Activated T-helper 9 cell treated with anti-CD3 and anti-CD28 coated beads, Interleukin-2, amount 50 U/mL, for 16 hours (primary cell): ENCODE measurements at places on chromosomes 5 and 9.

DNA sequence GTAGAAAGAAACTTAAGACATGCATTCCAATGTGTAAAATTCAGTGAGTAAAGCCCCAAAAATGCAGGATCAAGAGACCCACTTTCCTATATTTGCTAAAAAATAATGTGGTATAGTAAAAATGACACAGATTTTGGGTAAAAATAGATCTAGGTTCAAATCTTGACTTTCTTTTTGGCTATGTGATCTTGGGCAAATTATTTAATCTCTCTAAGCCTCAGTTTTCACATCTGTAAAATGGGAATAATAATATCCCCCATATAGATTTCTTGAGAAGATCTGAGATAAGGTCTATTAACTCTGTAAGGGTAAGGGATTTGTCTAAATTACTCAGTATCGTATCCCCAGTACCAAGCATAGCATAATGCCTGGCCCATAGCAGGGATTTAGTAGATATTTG, 172.3 kb downstream of the CARTPT start:
- no peak for DNase-seq

- no peak for DNase-seq
Measured at GRCh38 chr9:118570066-118570465, 799.2 kb downstream of the BRINP1 start.

GRCh38 chr5:77066823-77067442, 20.2 kb downstream of the ZBED3 start:
- DNase-seq = no peak

DNA sequence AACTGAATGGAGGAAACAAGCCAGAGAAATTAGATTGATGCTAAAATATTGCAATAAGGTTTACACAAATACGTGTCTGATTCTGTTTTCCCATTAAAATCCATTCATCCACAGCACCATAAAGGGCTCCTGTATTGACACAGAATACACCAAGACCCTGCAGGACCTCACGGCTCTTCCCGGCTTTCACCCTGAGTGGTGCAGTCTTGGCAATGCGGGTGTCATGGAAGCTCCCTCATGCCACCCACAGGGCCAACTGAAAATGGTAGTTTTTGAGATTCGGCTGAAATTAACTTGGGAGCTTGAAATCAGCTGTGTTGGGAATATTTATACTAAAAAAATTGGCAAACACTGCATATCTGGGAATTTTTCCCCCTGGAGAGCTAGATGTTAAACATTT, 17.3 kb upstream of the EXOC3 start:
- DNase-seq = no peak

DNA sequence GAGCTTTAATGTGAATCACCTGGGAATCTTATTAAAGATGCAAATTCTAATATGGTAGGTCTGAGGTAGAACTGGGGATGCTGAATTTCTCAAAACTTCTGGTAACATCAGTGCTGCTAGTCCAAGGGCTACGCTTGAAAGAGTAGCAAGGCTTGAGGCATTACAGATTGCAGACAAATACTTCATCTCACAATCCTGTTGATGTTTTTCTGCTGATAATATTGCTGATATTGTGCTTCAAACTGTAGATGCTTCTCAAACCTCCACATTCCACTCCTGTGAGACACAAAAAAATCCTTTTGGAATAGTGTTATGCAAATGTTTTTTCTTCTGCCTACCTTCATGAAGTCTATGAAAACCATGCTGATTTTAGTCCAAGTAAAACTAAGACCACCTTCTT, 139.5 kb downstream of the SAXO1 start:
- DNase-seq = no peak

GRCh38 chr5:135246923-135247795, 151.9 kb downstream of the MACROH2A1 start:
- no peak for DNase-seq

GRCh38 chr9:19140259-19140658, 13.0 kb upstream of the PLIN2 start:
- DNase-seq = no peak

GRCh38 chr5:35056686-35057085, 8.9 kb upstream of the AGXT2 start:
- no peak for DNase-seq

DNA sequence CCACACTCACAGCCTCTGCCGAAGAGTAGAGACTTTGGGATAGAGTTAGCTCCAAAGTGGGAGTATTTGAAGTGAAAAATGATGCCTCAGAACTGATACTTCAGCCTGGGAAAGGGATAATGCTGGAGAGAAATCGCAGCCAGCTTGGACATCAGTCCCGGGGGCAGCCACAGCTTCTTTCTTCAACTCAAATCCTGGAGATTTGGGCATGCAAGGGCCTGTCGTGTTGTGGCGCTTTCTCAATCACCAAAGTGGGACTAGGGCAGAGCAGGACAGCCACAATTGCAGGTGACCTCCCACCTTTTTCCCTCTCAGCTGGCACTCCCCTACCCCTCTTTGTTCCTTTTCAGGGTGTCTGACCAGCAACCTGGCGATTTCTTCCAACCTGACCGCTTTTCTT, 70.4 kb downstream of the UBAP1 start:
- DNase-seq = no peak

DNA sequence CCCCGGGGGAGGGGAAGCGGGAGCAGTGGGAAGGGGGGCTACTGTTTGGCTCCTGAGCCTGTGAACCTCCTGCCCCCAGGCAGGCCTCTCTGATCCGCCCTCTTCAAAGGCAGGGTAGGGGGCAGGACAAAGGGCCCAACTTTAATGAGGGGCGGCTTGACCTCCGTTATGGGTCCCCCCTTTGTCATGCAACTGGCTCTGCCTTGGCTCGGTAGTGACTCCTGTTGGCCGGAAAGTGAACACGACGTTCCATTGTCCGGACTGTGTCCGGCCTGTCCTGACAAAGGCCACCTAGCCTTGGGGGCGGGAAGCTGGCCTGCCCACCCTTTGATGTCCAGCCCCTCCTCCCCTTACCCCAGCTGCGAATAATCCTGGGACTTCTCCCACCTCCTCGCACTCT, 1.3 kb downstream of the CDX1 start:
- no peak for DNase-seq

DNA sequence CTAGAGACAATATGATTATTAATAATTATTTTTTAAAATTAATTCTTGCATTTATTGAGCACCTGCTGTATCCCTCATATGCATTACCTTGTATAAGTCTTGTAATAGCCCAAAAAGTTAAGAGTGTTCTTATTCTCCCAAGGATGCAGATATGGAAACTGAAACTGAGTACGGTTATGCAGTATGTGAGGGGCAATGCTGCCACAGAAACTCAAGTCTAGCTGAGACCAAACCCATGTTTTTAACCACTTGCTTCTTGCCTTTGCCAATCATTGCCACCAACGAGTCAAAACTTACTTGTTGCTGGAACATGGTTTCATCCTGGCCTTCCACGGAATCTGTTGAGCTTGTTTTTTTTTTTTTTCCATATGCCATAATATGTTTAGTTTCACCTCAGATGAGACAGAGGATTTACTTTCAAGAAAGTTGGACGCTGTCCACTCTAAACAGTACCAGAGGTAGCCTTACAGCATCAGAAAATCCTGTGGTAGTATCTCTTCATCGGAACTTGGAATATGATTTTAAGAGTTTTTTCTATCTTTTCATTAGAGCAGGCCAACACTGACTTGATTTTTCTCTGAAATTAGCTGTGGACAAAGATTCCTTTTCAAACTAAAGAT, 27.9 kb downstream of the DOCK8 start:
- no peak for DNase-seq

- DNase-seq = no peak
Measured at GRCh38 chr9:87479801-87480201, 17.9 kb upstream of the DAPK1 start.

GRCh38 chr9:127132921-127133647, 10.6 kb upstream of the ANGPTL2 start:
- DNase-seq = no peak

DNA sequence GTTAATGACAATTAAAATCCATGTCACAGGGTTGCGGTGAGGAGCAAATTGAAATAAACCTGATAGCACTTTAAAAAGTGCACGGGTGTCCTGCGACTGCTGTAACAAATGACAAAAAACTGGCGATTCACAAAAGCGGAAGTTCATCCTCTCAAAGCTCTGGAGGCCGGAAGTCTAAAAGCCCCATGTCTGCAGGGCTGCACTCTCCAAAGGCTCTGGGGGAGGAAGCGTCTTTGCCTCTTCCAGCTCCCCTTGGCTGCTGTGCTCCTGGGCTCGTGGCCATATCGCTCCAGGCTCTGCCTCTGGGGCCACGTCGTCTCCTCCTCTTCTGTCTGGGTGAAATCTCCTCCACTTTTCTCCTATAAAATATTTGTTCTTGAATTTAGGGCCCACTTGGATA, 273.9 kb upstream of the IRX2 start:
- no peak for DNase-seq

- DNase-seq = no peak
Measured at GRCh38 chr9:69371001-69371400, 46.0 kb downstream of the ENTREP1 start.

GRCh38 chr5:42108468-42108867, 183.4 kb downstream of the FBXO4 start:
- DNase-seq = no peak

- no peak for DNase-seq
Measured at GRCh38 chr5:32504989-32505596, 60.6 kb upstream of the ZFR start.

- no peak for DNase-seq
Measured at GRCh38 chr5:144237851-144238250, 67.2 kb downstream of the KCTD16 start.

GRCh38 chr9:99231711-99232110, 9.6 kb downstream of the SEC61B start:
- DNase-seq = no peak

- DNase-seq = peak; percentile 2
Measured at GRCh38 chr5:102715082-102715807, 39.9 kb upstream of the PAM start.

DNA sequence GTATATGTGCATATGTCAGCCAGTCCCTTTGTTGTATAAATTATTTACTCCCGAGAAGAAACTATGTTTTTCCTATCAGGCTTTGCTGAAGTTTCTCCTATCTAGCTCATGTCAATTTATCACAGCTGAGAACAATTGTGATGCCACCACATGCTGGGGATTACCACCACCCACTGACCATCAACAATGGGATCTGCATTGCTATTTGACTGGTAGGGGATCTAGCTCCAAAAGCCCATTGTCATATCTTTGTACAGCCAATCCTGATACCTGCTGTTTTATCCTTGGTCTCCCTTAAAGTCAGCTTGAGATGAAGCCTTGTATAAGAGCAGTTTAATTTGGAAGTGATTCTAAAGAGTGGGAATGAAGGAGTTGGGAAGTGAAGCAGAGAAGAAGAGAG, 53.9 kb upstream of the KCNN2 start:
- DNase-seq = no peak

DNA sequence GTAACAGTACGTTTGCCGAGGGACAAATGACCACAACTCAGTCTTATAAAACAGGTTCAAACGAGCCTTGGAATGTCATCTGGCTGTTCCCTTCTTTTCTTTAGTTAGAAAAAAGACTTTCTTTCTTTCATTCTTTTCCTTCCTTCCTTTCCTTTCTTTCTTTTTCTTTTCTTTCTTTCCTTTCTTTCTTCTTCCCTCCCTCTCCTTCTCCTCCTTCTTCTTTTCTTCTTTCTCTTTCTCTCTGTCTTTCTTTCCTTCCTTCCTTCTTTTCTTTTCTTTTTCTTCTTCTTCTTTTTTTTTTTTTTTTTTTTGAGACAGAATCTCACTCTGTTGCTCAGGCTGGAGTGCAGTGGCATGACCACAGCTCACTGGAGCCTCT, 9.7 kb upstream of the LAMC3 start:
- DNase-seq = no peak
